ENCODE measurements at places on chromosomes 7 and 10.

- no peak for DNase-seq
These were observed 286.1 kb upstream of the C7orf33 start for GRCh38 chr7:148304456-148304855.

GRCh38 chr10:1184541-1185430 is 128.6 kb downstream of the WDR37 start:
- DNase-seq = no peak

- DNase-seq = no peak
These were observed 46.3 kb upstream of the ELMO1 start for GRCh38 chr7:37494926-37495325.

GRCh38 chr7:83347945-83348444 is 185.3 kb upstream of the PCLO start:
- DNase-seq = no peak

- DNase-seq = no peak
These were observed 88.3 kb upstream of the SEMA3D start for GRCh38 chr7:85275204-85275603.

- no peak for DNase-seq
These were observed 83.0 kb upstream of the ATP6V0A4 start for GRCh38 chr7:138880881-138881578.

GRCh38 chr7:66845379-66846095 is 75.5 kb upstream of the TMEM248 start:
- no peak for DNase-seq

DNA sequence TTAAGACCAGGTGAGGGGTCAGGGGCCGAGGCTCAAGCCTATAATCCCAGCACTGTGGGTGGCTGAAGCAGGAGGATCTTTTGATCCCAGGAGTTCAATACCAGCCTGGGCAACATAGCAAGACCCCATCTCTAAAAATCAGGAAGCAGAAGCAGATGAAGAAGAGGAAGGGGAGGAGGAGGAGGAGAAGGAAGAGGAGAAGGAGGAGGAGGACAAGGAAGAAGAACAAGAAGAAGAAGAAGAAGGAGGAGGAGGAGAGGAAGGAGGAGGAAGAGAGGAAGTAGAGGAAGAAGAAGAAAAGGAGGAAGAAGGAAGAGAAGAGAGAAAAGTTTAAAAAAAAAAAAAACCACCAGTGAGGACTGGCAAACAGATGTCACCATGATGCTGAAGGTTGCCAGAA is 92.0 kb upstream of the TMEM26 start:
- no peak for DNase-seq

GRCh38 chr10:74730246-74730645 is 96.2 kb upstream of the KAT6B start:
- no peak for DNase-seq
